ENCODE measurements at places on chromosomes 2 and 18.

DNA sequence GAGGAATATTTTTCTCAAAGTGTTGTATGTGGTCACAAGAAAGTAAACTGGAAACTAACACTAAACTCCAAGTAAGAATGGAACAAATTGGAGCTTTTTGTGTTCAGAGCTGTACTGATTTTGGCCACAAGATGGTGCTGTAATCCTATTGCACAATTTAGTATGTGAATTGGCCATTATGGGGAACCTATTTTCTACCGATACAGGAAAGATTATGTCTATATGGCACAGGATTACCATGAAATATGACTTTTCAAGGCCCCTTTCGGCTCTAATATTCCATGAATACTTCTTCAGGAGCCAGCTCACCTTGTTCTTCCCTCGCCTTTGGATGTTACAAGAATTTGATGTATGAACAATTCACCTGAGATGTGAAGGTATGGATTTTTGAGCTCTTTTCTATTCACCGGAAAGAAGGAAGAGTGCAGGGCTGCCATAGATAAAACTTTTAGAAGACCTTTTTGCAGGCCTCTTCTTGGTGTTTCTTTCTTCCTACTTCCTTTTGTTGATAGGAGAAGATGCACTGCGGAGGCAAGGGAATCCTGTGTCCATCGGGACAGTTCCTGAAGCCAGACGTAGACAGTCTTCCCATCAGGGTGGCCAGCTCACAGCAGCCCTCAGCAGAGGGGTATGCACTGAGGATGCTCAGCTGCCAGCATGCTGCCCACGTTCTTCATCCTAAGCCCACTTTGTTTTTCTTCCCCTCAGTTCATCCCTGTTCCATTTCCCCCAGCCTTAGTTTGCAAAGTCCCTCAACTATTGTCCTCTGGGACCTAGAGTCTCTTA lies 13.3 kb downstream of the MRPL44 start:
- DNase-seq, result peak; percentile 35

- no peak for DNase-seq
Observed at GRCh38 chr2:177810906-177811305, 261.7 kb downstream of the PDE11A start.

- no peak for DNase-seq
Observed at GRCh38 chr2:118763797-118764196, 83.7 kb downstream of the EN1 start.

DNA sequence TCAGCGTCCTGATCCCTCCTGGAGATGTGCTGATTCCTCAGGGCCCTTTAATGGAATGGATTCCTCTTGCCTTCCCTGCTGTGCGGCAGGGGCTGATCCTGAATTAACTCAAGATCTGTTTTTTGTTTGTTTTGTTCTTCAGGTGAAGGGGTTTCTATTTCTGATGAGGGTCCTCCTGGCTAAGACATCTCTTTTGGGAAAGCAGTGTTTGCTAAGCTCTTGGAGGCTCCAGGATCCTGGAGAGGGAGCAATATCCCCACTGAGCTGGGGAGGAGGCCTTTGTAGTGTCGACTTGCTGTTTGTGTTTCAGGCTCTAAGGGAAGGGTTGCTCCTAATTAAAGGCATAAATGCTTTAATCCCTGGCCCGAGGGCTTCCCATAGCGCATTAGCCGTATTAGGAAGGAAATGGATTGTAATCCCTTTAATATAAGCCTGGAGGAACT lies 65.3 kb upstream of the FOXI3 start:
- no peak for DNase-seq

- peak; percentile 37 for DNase-seq
Observed at GRCh38 chr18:24271381-24272228, 126.0 kb downstream of the OSBPL1A start.

- no peak for DNase-seq
Observed at GRCh38 chr18:10070561-10071000, 156.8 kb downstream of the VAPA start.

DNA sequence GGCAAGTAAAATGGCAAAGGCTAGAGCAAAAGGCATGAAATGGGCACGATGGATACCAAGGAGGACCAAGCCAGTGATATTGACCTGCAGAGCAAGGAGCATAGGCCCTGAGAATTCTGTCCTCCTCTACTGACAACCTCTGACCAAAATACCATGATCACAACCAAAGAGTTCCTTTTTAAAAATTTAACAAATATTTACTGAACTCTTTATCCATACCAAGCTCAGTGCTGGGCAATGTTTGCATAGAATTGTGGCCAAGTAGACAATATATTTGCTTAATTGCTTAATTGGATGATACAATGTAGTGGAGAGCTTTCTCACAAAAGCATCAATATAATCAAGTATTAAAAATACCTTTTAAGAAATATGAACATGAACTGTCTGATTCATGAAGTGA lies 265.7 kb downstream of the ICOS start:
- no peak for DNase-seq

- DNase-seq, result peak; percentile 66
Observed at GRCh38 chr18:43563780-43564179, 286.5 kb upstream of the SYT4 start.

GRCh38 chr18:57581301-57581934 lies 5.1 kb downstream of the FECH start:
- DNase-seq, result no peak

DNA sequence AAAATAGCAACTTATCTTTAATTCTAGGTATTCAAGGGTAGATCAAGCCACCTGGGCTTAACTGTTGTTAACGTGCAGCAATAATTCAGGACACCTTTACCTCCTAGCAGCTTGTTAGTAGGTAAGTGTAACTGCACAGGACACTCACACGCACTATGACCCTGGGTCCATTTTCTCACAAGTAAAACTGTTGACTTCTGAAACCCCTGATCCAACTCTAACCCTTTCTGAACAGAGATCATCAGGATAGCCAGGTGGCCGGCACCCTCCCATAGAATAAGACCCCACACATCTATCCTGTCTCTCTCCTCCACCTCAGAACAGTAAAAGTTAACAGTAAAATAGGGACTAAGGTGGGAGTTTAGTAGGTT lies 610 bp downstream of the SPC25 start:
- no peak for DNase-seq

- no peak for DNase-seq
Observed at GRCh38 chr2:232888839-232889529, 18.9 kb downstream of the SNORC start.

DNA sequence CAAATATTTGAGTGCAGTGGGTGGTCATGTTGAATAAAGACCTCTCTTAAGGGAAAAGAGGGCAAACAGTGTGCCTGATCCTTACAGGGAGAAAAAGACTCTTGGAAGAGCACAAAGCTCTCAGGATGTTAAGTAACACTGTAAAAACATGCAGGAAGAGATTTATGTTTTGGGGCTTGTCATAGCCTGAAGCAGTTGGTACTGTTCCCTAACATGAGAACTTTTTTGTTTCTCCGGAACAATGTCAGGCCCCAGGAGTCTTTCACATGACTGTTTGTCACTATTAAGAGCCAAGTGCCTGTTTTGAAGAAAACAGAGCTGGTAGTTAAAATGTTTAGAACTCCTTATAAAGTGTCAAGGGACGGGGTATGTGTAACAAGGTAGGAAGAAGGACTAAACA lies 83.7 kb upstream of the B3GNT2 start:
- no peak for DNase-seq

GRCh38 chr2:11767779-11768178 lies 21.3 kb downstream of the LPIN1 start:
- no peak for DNase-seq

- DNase-seq, result no peak
Observed at GRCh38 chr2:233799087-233799665, 21.0 kb downstream of the MROH2A start.

DNA sequence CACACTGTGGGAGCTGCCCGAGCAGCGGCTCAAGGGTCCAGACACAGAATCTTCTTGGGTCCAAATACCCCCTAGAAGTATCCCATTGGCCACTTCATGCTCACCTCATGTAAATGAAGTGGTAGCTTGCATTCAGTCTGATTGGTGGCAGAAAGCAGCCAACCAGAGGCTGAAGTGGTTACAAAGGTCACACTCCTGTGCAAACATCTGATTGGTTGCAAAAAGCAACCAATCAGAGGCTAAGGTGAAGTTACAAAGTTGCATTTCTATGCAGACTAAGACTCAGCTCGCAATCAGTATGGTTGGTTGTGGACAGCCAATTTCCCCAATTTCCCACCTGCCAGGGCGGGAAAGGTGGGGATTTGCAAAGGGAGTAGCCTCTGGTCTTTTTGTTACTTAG lies 94.3 kb downstream of the DGKD start:
- DNase-seq, result no peak

DNA sequence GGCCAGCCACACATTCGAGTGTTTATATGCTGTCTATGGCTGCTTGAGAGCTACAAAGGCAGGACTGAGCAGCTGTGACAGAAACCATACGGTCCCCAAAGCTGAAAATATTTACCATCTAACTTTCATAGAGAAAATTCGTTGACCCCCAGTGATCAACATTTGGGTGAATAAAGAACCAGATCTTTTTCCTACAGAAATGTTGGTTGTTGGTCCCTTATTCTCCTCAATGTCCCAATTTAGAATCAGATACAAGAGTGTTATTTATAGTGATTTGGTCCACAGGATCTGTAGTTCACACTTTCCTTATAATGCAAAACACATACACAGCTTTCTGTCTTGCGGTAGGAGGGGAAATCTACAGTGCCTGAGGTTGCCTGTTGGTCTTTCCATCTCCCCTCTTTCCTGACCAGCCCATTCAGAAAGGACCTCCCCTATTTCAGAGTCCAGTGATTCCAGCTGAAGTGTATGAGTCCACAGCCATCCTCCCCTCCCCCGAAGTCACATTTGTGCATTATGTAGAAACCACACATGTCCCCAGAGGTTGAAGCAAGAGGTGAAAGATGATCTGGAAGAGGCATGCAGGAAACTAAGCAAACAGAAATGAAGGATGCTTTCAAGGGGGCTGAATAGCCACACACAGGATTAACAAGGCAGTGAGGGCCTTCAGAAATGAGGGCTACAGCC lies 61.9 kb downstream of the SPRED2 start:
- no peak for DNase-seq

DNA sequence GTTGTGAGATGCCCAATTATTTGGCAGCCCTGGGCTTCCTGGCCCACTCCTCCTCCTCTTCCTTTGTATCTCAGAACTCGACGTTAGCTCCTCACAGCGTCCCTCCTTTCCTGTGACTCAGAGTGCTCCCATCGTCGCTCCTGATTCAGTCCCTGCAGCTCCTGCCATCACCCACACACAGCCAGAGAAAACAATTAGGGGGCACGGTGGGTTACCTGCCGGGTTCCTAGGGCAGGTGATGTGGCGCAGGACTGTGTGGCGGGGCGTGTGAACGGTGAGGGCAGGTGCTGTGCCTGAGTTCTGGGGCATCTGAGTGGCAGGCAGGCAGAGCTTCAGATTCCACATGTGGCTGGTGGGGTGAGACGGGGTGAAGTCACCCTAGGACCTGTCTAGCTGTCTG lies 42.6 kb downstream of the GLI2 start:
- no peak for DNase-seq

- DNase-seq, result no peak
Observed at GRCh38 chr18:57961876-57962505, 82.0 kb upstream of the NEDD4L start.

DNA sequence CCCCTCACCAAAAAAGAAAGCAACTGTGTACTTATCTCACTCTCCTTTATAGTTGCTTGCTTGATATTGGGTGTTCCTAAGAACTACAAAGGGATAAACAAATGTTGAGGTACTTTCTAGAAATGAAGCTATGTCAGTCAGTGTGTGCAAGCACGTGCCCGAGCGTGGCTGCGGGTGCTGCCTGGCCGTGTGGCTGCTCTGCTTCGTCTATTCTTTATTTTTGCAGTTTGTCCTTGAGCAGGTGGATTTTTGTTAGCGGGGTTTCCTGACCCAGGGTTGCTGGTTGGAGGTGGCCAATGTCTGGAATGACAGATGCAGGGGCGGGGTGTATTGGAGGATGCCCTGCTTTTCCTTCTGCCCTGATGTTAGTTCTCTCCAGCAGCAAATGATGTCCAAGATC lies 62.6 kb downstream of the ACOXL start:
- no peak for DNase-seq

- no peak for DNase-seq
Observed at GRCh38 chr2:216066230-216066629, 15.4 kb downstream of the PECR start.

GRCh38 chr2:163667064-163667887 lies 68.5 kb downstream of the FIGN start:
- no peak for DNase-seq

DNA sequence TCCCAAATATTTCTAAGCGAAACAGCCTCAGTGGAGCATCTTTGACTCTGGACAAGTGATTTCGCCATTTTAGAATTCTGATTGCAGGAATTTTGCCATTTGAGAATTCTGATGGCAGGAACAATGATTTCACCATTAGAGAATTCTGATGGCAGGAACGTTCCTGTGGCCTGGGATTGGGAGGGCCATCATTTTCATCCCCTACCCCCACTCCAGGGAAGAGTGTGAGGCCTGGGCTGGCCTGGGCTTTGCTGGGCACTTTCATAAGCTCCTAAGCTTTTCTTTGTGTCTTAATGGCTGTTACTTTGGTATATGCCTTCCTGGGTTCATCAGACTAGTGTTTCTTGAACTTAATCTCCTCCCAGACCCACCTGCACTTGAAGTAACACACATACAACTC lies 129.3 kb upstream of the EPAS1 start:
- DNase-seq, result no peak

GRCh38 chr2:17960925-17961324 lies 82.5 kb downstream of the KCNS3 start:
- no peak for DNase-seq

DNA sequence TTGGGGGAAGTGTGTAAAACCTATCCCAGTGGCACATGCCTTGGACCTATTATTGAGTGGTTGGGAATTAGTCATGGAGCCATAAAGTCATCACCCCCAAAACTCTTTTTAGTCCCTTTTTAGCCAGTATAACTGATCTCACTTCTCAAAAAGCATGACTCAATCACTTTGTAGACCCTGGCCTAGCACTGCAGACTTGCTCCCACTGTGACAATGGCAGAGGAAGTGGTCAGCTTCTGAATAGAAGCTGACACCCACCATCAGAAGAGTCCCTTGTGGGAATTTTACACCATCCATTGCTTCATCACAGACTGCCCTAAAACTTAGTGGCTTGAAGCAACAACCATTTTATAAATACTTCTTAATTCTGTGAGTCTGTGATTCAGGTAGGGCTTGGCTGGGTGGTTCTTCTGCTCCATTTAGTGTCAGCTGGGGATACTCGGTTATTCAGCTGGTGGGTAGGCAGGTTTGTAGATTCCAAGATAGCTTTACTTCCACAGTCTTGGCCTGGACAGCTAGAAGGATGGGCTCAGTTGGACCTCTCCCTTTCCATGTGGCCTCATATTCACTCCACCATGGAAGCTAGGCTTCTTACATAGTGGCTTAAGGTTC lies 10.8 kb upstream of the ITGA6 start:
- DNase-seq, result no peak

DNA sequence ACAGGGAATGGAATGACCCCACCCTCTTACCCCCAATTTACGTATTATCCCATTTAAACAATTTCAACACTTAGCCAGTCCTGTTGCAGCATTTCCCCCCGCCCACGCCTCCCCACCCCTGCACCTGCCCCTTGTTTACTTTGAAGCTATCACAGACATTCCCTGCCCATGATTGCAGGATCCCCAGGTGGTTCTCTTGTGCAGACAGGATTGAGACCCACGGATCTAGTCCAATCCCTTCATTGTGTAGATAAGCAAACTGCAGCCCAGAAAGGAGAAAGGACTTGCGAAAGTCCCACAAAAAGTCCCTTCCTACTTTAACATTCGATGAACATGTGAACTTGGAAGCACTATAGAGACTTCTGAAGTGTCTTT lies 38.9 kb downstream of the TMEM17 start:
- DNase-seq, result no peak

- DNase-seq, result no peak
Observed at GRCh38 chr2:220240641-220241040, 613.2 kb downstream of the SLC4A3 start.

- no peak for DNase-seq
Observed at GRCh38 chr2:84652431-84652830, 136.1 kb downstream of the DNAH6 start.
